ENCODE measurements at places on chromosomes 4 and X.

GRCh38 chr4:68732653-68733466, 62.4 kb upstream of the UGT2B15 start:
- no peak for DNase-seq

DNA sequence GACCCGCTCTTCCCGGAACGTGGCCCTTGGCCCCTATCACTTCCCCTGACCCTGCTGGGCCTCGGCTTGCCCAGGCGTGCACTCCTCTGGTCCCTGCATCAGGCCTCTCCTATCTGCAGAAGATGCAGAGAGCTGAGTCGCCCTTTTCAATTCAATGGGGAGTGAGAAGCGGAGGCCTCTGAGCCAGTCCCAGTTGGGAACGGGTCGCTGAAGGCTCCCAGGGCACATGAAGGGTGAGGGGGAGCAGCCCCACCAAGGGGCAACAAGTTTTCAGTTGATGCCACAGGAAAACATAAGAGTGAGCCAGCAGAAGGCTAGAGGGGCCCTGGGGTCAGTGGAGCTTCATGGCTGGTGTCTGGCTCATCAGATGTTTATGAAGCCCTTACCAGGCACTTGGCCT, 17.1 kb downstream of the PSAPL1 start:
- DNase-seq, result no peak

GRCh38 chr4:138310498-138310897, 68.3 kb upstream of the SLC7A11 start:
- no peak for DNase-seq

DNA sequence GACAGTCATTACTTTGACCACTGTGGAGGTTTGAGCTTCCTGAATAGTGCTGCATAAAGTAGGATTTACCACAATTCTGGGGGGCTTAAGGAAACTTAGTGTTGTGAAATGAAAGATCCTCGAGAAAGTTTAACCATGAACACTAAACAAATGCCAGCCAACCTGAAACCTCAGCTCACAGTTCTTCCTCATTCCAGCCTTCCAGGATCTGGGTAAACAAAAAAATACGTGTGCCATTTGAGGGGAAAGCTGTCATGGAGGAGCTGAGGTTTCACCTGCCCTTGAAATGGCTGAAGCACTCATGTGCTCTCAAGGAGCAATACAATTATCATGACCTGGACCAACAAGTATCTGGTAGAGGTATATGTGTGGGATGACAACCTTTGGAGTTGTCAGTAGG, 142.7 kb downstream of the NPNT start:
- DNase-seq, result no peak

DNA sequence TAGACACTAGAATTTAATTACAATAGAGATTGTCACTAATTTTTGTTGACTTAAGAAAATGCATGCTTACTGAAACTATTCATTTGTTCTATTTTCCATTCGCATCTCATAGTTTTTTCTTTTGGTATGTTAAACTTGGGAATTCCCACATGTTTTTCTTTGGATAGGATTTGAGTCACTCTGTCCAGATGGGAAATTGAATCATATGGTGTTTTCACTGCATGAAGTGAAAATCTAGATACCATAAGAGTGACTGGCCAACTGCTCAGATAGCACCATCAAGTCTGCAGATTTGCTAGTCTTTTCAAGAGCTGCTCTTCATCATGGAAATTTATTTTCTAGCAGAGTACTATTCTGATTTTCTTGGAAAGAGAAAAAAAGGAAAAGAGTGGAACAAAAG, 172.6 kb downstream of the FAM47B start:
- no peak for DNase-seq

GRCh38 chr4:88009871-88010270, 2.4 kb downstream of the PKD2 start:
- DNase-seq, result no peak

DNA sequence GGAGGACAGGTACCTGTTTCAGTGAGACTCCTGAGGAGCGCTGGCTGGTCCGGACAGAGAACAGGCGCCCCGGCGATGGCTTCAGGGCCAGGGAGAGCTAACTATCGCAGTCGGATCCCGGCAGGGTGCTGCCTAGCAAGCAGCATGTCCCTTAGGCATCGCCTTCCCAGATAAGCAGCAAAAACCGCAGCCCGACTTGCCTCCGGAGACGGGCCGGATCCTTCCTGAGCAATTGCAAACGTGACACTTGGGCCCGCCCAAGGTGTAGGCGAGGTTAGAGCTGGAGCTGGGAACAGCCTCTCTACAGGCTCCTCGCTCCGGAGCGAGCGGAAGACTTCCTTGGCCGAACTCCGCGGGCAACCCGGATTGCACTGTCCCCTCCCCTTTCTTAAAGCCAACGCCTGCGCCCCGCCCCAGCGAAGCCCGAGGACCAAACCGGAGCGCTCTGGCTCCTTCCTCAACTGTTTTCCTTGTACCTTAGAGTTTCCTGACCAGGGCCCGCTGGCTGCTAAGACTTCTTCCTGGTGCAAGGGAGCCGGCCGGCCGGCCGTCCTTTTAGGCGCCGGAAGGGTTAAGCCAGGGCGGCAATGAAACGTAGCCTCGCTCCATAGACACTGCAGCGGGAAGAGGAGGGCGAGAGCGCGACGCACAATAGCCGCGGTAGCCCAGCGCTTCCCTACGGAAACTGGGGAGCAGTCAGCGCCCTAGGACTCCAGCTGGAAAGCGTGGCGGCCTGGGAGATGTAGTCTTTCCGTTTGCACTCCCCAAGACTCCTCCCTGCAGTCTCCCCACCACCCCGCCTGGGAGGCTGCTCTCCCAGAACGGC, at the start of gene OPHN1:
TSS of gene OPHN1 (minus strand) at position 341 of the 826 bp plus-strand sequence. CDS start 475 bp downstream, outside the sequence.
- no peak for DNase-seq

DNA sequence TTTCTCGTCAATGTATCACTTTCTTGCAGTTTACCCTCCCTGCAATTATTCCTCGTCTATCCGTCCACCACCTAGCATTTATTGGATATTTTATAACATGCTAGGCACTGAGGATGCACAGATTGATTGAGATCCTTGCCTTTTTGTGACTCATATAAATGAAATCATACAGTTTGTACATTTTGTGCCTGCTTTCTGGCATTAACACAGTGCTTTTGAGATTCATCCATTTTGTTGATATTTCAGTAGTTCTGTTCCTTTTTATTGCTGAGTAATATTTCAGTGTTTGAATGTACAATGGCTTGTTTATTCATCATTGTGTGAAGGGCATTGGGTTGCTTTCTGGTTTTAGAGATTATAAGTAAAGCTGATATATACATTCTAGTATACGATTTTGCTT, 841 bp downstream of the TBC1D19 start:
- DNase-seq, result no peak

GRCh38 chr4:73013310-73013709, 56.2 kb downstream of the COX18 start:
- DNase-seq, result no peak

- DNase-seq, result no peak
These were observed 8.0 kb downstream of the SLC9A7 start for GRCh38 chrX:46750889-46751288.

DNA sequence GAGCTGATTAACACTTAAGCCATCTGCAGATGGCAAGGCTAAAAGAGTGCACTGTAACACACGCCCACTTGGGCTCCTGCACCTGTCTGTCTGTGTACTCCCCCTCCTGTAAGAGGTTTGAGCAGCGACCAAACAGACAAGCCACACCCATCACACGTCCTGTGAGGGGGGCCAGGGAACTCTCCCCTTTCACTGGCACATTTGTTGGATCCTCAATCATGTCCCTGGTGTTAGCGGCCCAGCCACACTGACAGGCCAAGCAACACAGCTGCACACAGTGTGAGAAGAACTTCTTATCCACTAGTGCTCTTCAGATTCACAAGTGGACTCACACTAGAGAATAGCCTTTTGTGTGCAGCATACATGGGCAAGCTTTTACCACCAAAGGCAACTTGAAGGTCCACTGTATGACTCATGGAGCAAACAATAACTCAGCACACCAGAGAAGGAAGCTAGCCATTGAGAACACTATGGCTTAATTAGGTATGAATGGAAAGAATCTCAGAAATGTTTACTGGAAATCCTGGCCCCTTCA, 29.1 kb upstream of the UTP14A start:
- DNase-seq, result no peak

GRCh38 chr4:96598465-96598864, 758.6 kb downstream of the PDHA2 start:
- DNase-seq, result no peak
